ENCODE measurements at places on chromosomes 1 and 21.

DNA sequence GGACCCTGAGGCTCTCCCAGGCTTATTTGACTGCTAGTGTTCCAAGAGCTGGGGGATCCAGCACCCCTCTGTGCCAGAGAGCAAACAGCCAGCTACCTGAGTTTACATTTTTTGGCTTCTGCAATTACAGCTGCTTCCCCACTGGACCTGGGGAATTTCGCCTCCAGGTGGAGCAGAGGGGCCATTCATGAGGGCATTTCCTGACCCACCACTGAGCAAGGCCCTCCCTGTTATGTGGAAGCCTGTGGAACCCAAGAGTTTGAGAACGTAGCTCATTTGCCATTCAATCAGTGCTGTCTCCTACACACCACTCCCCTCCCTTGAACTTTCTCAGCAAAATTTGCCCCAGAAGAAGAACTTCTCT, 42.7 kb upstream of the TMEM51 start:
- no peak for DNase-seq

- DNase-seq, result no peak
Observed at GRCh38 chr1:63935553-63935952, 161.7 kb downstream of the ROR1 start.

DNA sequence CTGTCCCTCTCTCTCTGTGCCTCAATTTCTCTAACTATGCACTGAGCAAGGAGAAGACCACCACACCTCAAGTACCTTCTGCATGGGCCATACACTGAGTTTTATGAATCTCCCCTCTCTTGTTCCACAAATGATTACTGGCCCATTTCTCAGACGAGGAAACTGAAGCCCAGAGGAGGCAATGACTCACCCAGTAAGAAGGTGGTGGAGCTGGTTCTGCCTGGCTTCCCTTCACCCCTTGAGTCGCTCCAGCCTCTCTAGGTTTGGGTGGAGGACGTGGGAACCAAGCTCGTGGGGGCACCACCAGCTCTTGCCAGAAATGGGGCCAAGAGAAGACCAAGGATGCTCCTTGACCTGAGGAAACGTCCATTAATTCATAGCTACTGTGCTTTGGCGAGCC, 21.3 kb upstream of the RUNX3 start:
- no peak for DNase-seq

- no peak for DNase-seq
Observed at GRCh38 chr1:30765556-30766434, 8.2 kb upstream of the LAPTM5 start.

DNA sequence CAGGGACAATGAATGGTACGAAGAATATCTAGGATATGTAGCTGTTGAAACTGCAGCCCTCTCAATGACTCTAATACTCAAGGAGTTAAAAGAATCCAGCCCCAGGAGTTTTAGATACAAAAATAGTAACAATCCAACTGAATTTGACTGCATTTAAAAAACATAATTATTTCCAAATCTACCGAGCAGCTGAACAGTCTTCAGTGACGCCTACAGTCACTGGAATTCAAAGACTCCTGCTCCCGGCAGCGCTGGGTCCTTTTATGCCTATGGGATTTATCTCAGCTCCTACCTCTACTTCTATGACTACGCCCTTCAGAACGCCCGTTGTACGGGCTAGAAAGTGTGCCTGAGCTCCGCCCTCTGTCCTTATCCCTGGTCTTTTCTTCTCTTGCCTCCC, 55.7 kb downstream of the WARS2 start:
- no peak for DNase-seq

- DNase-seq, result no peak
Observed at GRCh38 chr1:67191668-67192520, 25.6 kb downstream of the IL23R start.

- DNase-seq, result no peak
Observed at GRCh38 chr1:8329439-8329838, 11.5 kb downstream of the SLC45A1 start.

- no peak for DNase-seq
Observed at GRCh38 chr1:221699577-221699976, 42.3 kb downstream of the DUSP10 start.

- DNase-seq, result no peak
Observed at GRCh38 chr1:23171181-23171755, 2.6 kb upstream of the LUZP1 start.

GRCh38 chr1:18058981-18059605, 48.5 kb upstream of the IGSF21 start:
- DNase-seq, result no peak

GRCh38 chr1:198574325-198574724, 33.8 kb upstream of the ATP6V1G3 start:
- DNase-seq, result no peak

DNA sequence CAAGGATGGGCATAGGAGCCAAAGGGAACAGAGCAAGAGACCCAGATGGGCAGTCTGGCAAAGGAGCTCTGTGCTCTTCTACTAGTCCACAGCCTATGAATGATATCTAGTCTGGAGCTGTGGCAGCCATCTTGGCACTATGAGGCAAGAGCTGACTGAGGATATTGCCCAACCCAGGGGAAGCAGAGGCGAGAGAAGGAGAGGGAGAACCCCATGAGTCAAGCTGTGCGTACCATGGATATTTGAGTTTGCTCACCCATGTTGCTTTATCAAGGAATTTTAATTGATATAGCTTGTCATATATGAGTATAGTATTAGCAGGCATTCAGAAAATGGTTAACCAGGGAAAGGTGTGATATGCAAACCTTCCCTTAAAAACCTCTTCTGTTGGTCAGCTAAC, 420.9 kb downstream of the PRDM2 start:
- no peak for DNase-seq

DNA sequence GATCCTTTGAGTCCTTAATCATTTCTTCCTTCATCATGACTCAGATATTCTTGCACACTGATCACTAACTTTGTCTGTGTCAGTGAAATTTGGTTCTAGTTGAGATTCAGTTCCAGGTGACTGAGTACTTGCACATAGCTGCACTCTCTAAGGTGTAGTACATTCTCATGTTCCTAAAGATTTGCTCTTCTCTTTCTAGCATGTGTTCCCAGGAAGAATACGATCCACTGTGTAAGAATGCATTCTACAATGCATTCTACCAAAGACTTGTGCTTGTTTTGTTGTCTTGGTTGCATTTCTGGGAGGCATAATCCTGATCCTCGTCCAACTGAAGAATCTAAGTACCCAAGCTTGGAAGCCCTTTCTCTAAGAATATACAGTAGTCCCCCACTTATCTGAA, 104.3 kb upstream of the CDC42BPA start:
- DNase-seq, result no peak

GRCh38 chr1:3483801-3484444, 29.5 kb downstream of the ARHGEF16 start:
- no peak for DNase-seq

DNA sequence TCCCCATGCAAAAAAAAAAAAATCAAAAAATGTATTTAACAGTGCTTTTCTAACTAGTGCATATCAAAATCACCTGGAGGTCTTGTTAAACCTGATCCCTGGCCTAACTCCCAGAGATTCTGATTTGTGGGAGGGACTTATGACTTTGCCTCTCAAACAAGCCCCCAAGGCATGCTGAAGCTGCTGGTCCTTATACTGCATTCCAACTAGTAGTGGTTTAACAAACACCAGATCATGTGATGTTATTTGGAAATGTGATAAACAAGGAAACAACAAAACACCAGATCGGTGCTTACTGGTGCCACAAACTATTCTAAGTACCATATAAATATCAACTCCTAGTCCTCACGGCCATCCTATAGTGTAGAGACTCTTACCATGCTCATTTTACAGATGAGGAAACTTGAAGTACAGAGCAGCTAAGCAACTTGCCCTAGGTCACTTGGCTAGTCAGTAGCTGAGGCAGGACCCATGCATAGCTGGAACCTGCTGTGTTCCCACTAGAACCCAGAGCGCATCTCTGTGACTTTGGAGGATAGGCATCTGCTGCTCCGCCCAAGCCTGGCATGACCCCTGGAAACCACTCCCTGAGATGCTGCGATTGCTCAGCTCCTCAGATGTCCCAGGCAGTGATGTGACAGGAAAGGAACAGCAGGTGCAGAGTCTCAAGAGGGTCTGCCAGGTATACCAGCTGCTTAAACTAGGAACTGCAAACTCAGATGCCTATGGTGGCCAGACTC, 38.1 kb downstream of the SOX13 start:
- DNase-seq, result no peak

DNA sequence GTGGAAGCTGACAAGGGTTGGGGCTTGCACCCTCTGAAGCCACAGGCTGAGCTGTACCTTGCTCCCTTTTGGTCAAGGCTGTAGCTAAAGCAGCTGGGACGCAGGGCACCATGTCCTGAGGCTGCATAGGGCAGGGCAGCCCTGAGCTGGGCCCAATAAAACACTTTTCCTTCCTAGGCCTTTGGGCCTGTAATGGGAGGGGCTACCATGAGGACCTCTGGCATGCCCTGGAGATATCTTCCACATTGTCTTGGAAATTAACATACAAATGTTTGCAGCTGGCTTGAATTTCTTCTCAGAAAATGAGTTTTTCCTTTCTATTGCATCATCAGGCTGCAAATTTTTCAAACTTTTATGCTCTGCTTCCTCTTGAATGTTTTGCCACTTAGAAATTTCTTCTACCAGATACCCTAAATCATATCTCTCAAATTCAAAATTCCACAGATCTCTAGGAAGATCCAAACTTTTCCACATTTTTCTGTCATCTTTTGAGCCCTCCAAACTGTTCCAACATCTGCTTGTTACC, 32.9 kb upstream of the TTLL7 start:
- DNase-seq, result no peak

DNA sequence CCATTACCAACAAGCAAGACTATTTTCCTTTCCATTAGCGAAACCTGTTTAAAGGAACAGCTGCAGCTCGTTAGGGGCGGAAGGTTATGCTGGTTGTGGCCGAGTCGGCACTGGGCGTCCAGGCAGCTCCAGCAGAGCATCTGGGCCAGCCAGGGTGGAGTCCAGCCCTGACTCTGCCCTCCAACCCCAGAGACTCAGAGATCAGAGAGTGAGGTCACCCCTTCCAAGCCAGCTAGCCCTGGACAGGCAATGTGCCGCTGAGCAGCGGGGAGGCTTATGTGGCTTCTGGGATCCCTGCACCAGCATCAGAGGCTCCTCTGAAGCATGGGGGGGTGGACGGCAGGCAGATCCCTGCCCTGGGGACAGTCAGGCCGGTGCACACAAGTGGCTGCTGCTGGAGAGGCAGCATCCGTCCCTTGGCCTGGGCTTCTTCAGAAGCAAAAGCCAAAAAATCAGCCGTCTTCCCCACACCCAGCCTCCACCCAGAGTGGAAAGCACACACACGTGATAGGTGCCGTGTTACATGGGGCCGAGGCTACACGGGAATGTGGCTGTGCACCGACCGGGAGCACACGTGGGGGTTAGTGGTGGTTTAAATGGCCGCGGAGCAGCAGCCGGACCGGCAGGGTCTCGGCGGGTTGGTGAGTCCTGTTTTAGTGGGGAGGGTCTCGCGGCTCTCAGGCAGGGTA, 30.1 kb downstream of the SLC66A1 start:
- DNase-seq, result no peak

DNA sequence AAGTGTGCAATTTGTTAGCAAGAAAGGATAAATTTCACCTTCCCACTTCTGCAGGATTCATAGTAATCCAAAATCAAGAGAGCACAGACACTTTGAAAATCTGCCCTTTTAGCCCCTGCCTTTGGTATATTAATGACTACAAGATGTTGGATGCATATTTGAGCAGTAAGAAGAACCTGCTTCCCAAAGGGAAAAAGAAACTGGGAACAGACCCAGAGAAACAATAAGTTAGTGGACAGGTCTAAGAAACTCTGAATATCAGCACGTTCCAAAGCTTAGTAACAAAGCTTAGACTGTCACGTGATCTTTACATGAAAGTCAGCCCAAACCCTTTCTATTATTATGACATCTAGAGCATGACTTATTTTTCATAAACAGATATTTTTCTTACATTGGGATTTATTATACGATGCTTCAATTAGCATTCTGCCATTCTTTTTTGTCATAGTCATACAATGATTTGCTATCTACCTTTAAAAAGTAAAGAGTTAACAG, 390.9 kb upstream of the ADGRL2 start:
- DNase-seq, result no peak

DNA sequence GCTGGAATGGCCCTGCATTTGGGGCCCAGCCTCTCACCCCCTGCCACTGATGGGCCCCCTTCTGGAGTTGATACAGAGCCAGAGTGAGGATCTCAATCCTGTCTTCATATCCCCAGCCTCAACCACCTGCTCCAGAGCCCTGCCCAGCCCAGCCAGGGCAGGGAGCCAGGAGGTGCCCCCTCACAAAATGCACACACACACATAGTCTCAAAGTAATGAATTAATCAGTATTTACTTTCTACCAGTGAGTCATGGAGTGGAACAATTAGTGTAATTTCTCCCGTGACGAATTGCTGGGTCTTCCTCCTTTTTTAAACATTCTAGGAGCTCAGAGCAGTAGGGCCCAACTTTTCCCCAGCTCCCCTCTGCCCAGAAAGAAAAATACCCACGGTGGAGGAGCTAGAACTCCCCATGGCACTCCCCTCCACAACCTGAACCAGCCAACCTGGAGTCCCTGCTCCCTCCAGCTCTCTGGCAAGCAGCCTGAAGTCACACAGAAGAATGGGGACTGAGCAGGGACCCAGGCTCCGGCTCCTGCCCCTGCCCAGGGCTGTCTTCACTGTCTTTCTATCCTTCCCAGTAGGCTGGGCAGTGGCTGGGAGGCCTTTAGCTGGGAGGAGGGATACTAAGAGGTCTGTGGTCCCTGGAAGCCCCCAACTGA, 29.3 kb downstream of the SDC3 start:
- DNase-seq, result no peak

GRCh38 chr1:214637722-214638458, 34.9 kb downstream of the CENPF start:
- no peak for DNase-seq

DNA sequence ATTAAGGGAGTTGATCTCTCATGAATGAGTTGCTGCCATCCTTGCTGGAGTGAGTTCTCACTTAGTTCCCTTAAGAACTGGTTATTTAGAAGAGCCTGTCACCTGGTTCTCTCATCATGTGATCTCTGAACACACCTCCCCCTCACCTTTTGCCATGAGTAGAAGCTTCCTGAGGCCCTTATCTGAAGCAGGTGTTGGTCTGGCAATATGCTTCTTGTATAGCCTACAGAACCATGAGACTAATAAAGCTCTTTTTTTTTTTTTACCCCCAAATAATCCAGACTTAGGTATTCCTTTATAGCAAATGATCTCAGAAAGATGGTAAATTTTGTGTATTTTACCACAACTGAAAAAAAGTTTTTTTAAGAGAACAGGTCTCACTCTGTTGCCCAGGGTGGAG, 158.0 kb downstream of the EIF4G3 start:
- DNase-seq, result no peak

- DNase-seq, result no peak
Observed at GRCh38 chr1:196180847-196181593, 427.2 kb downstream of the KCNT2 start.

- no peak for DNase-seq
Observed at GRCh38 chr1:109768820-109769219, 5.1 kb upstream of the EPS8L3 start.

- DNase-seq, result no peak
Observed at GRCh38 chr1:198598796-198599321, 40.0 kb upstream of the PTPRC start.

- DNase-seq, result no peak
Observed at GRCh38 chr21:26168371-26168770, 2.2 kb downstream of the APP start.

All from stimulated activated CD4-positive, alpha-beta T cell treated with anti-CD3 and anti-CD28 coated beads, Interleukin-1b, Interleukin-23, amount 100 ng/mL, for 1 hour (primary cell).